GM04503 (cell line): ENCODE measurements at places on chromosomes 6 and 20.

DNA sequence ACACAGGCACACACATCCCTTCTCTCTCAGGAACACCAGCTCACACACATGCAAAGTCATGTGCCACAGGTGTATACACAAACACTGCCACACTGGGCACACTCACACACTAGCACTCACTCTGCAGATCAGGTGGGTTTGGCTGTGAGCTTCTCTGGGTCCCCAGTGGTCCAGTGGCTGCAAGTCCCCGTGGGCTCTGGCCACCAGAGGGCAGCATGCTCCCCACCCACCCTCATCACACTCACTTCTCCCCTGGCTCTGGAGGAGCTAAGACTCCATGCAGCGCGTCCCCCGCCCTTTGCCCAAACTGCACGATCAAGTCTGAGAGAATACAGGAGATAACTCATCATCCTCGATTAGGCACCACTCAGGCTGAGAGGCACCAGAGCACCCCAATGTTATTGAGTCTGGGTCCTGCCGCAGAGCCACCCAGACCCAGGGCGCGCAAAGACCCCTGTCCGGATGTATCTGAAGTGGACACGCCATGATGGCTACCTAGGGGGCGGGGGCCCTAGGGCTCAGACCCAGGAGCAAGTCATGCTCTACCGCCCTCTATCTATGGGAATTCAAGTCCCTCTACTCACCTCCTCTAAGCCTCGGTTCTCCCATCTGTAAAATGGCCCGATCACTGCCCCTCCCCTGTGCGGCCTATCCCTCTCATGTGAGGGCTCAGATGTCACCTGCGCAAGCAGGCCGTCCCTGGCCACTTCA is 90.5 kb downstream of the GRM4 start:
- no peak for DNase-seq

GRCh38 chr6:34529665-34530327 is 26.3 kb downstream of the SPDEF start:
- no peak for DNase-seq

DNA sequence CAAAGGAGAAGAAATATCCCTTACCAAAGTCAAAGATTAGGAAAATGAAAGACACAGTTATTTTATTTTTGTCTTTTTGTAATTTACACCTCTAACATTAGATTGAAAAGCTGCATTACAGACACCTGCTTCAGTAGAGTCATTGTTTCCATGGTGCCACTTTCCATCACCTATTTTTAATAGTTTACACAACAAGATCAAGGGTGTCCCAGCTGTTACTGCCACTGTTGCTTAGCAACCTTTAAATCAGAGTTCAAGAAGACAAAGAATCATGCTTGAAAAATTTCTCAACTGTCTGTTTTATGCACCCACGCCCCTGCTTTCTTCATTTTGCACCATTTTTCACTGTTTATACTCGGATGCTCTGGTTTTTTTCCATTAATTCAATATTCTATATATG is 668.2 kb upstream of the GJE1 start:
- DNase-seq = peak; percentile 63

DNA sequence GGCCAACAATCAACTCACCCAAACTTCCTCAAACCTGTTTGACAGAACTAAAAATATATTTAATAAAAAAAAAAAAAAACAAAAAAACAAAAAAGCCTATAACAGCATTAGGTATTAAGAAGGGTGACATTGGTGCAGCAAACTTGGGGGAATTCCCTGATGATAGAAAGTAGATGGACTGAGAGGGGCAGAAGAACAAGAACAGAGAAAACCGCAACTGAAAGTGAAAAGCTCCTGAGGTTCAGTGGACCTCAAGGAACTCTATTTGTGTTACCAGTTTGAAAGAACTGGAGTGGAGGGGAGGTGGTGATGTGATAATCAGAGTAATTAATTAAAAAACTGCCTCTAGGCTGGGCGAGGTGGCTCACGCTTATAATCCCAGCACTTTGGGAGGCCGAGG is 53.8 kb downstream of the MACROD2 start:
- no peak for DNase-seq

DNA sequence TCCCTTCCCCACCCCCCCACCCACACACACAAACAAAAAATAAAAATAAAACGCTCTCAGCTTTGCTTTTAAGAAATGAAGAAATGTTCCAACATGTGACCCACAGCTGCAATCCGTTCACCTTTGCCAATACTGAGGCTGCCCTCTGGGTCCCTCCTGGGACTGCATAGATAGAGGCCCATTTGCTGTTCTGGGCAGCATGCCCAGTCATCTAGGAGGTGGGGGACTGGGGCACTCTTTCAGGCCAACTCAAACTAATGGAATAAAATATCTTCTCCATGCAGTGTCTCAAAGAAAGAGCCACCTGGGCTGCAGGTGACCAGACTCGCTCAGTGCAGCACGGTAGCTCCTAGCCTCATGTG is 79.9 kb downstream of the SLC22A3 start:
- no peak for DNase-seq

- no peak for DNase-seq
These were observed 230.9 kb downstream of the TBC1D7 start for GRCh38 chr6:13097454-13097853.

GRCh38 chr6:158605266-158605878 is 39.2 kb downstream of the DYNLT1 start:
- DNase-seq = peak; percentile 34

GRCh38 chr20:48025661-48026060 is 240.4 kb upstream of the SULF2 start:
- peak; percentile 51 for DNase-seq

DNA sequence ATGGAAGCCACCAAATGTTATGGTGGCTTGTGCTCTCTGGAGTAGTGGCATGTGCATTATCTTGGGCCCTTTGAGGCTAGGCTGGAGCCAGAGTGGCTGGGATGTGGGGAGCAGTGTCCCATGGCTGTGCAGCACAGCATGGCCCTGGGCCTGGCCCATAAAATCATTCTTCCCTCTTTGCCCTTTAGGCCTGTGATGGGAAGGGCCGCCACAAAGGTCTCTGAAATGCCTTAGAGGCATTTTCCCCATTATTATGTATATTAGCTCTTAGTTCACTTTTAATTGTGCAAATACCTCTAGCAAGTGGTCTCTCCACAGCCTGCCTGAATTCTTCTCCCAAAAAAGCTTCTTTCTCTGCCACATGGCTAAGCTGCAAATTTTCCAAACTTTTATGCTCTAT is 297.3 kb upstream of the IRAK1BP1 start:
- DNase-seq = no peak

DNA sequence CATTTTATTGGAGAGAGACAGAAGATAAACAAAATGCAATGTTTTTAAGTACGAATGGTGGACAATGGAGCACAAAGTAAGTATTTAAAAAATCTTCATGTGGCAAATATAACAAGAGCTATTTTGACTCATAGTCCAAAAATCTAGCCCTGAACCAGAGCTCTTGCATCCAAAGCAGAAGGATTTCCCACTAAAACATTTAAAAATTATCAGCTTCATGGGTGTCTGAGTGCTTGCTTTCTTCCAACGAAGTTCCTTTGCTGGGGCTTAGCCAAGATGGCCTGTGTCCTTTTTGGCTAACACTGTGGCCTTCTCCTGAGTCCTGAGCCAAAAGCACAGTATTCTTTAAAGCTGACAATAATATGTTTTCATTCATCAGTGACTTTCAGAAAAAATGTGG is 161.7 kb downstream of the RIMS1 start:
- peak; percentile 59 for DNase-seq

DNA sequence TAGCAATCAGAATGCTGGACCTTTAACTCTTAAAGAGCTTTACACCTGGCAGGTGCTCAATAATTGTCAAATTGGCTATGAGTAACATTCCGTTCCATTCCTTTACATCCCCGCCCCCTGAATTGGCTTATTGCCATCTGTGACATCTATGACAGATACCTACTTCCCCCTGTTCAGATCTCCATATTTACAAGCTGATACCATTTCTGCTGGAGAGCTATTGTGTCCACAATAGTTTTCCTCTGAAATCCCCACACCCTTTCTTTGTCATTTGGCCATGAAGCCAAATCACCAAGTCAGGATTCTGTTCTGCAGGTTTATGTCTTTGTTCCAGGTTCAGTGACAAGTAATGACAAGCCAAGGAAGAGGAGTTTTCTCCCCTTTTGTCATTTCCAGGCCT is 3.2 kb downstream of the CDH26 start:
- no peak for DNase-seq

DNA sequence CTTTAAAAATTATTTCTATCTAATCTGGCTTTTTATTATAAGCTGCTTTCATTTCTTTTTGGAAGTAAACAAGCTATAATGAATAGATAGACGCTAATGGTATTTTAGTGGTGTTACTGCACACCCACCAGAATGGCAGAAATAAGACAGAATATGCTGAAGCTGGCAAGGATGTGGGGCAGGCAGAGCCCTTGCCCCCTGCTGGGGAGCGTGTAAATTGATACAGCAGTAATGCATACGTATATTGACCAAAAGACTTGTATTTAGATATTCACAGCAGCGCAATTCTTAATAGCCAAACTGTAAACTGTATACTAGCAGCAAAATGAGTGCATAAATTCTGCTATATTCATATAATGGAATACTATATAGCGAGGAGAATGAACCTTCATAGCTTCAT is 35.3 kb downstream of the TMEM181 start:
- no peak for DNase-seq

GRCh38 chr6:28711788-28712341 is 186.2 kb downstream of the GPX5 start:
- no peak for DNase-seq

DNA sequence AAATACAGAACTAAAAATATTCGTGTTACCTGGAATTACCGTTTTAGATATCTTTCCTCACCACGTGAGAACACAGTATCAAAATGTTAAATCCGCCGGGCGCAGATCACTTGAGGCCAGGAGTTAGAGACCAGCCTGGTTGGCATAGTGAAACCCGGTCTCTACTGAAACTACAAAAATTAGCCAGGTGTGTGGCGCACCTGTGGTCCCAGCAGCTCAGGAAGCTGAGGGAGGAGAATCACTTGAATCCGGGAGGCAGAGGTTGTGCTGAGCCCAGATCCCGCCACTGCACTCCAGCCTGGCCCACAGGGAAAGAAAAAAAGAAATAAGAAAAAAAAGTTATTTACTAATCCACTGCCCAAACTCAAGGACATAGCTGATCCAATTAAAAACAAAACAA is 4.8 kb upstream of the DDX43 start:
- DNase-seq = no peak

- no peak for DNase-seq
These were observed 793 bp upstream of the HDAC2 start for GRCh38 chr6:113971741-113972140.

DNA sequence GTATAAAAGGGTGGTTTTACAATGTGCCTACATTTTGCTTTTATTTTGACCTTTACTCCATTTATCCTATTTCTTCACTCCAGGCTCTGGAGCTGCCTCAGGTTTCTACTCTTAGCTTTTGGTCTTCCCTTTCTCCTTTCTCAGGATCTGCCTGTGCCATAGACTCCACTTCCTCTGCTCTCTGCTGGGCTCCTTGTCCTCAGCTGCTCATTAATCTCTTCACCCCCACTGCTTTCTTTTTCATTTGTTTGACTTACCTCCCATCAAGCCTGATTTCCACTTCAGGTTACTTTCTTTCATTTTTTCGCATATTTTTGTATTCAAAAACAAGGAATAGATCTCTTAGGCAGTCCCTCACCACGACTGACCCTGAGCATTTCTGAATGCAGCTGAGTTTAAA is 106.8 kb downstream of the COL19A1 start:
- no peak for DNase-seq
